CD4-positive, alpha-beta memory T cell (primary cell): ENCODE measurements at places on chromosomes 5 and 9.

DNA sequence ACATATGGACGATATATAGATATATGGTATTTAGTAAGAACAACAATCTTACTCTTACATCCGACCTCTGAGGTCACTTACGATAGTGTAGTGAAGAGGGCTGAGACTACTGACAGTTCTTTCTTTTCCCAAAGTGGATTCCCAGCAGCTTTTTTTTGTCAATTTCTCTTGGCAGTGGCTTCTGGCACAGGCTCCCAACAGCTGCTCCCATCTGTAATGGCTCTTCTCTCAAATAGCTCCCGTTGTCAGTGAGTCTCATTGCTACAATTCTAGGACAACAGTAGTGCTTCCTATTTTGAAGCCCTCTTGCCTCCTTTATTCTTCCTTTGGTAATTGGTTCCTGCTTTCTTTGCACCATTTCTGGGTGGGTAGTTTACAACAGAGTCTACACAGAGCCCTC lies 68.4 kb downstream of the SLC25A46 start:
- no peak for DNase-seq

- no peak for DNase-seq
Measured at GRCh38 chr5:148343046-148343407, 7.7 kb downstream of the SPINK9 start.

- DNase-seq, result no peak
Measured at GRCh38 chr5:9615331-9615730, 14.8 kb downstream of the TAS2R1 start.

- no peak for DNase-seq
Measured at GRCh38 chr9:111458139-111459009, 25.8 kb downstream of the ECPAS start.

GRCh38 chr5:123579410-123579809 lies 67.4 kb downstream of the CSNK1G3 start:
- DNase-seq, result no peak

DNA sequence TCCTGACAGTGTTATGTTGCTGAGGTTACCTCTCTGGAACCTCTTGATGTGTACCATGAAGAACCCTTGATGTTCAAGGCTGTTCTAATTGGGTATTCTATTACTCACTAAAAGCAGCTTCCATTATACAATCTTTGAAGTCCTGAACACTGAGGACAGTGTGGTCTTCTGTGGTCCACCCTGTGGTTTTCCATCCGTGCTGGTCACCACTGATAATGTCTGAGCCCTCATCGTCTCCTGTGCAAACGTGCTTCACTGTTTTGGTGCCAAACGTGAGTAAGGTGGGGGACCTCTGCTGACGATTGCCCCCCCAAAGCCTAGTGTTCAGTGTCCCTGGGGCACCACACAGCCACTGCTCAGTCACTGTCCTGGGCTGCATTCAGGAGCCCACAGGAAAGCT lies 259.7 kb upstream of the ANKRD55 start:
- no peak for DNase-seq

- no peak for DNase-seq
Measured at GRCh38 chr5:113171520-113171919, 194.9 kb downstream of the DCP2 start.

GRCh38 chr5:39850291-39850690 lies 425.5 kb upstream of the DAB2 start:
- DNase-seq, result no peak

DNA sequence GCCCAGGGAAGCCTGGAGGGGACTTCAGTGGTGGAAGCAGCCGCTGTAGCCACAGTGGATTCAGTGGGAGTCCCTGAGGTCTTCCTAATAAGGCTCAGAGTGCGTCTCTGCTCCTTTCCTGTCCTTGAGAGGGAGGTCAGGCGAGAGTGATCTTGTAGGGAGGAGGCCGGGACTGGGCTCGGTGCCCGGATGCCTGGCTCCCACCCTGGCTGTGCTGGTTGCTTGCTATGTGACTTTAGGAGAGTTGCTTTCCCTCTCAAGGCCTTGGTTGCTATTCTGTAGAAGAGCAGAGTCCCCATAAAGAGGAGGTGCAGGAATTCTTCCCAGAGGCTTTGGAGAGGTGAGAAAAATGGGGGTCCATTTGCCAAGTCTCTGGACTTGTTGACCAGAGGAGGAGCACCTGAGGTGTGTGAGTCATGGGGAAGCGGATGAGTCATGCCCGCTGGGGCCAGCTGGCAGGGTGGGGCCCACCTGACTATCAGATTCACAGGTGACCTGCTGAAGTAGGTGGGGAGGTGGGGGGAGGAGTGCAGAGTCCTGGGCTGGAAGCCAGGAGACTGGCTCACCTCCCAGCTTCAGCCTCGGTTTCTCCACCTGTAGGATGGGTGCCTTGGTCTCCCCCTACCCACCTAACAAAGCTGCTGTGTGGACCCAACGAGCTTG lies 13.8 kb downstream of the GSN start:
- DNase-seq, result no peak

GRCh38 chr5:100409660-100410151 lies 125.5 kb upstream of the FAM174A start:
- DNase-seq, result no peak
